Thyroid gland (tissue), 4 donors: ENCODE measurements at places on chromosomes 7 and 10. TPM values are rescaled to one million over a fixed set of nuclear protein-coding genes. Genes with fewer than 3 reads are reported as not detected.

GRCh38 chr10:94133239-94133638 lies 139.5 kb downstream of the PLCE1 start:
- peak; percentile 93 for DNase-seq

The CDC123 gene
- 88.2 TPM for total RNA-seq

The GPR85 gene
- total RNA-seq = 0.67 TPM

- no peak for DNase-seq
These were observed 17.0 kb upstream of the CDCA7L start for GRCh38 chr7:21962677-21963076.

GRCh38 chr7:51590746-51591145 lies 274.1 kb upstream of the COBL start:
- DNase-seq = no peak

The MAGI2 gene
- 31.1 TPM for total RNA-seq

DNA sequence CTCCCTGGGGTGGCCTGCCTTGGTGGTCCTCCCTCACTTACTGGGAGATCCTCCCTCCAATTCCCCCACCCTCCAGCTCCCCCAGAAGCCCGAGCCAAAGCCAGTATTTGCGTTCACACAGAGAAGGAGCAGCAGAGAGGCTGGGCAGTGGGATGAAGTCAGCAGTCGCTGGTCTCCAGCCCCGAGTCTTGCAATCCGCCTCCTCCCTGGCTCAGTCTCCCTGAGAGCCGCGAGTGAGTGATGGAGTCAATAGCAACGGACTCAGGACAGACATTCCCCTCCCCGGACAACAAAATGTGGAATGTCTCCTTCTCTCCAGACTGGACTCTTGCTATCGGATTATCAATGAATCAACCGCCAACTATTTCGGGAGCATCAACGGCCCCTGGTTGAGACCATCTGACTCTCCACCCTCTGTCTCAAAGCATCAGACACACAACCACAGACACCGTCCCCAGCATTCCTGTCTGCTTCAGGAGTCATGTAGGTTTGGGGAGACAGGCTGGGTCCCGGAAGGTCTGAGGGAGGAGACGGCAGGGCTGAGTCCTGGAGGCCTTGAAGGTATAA lies 178.4 kb downstream of the SH3PXD2A start:
- no peak for DNase-seq

DNA sequence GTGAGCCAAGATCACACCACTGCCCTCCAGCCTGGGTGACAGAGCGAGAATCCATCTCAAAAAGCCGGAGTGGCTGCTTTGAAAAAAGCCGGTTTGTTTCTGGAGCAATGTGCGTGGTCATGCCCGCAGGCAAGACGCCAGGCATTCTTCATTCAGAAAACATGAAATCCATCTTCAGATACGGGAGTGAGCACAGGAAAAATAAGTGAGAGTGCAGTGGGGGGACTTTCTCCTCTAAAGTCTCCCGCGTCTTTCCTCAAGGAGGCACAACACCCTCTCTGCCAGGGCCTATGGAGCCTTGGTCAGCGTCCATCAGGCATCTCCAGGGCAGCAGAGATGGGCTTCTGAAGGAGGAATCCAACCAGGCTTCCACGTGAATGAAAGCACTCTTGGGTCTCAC lies 62.3 kb upstream of the DGKI start:
- peak; percentile 26 for DNase-seq

The TMEM196 gene
- not detected for total RNA-seq

The LIPN gene
- not detected for total RNA-seq

- DNase-seq = no peak
These were observed 9.0 kb upstream of the TBXAS1 start for GRCh38 chr7:139820089-139820488.

DNA sequence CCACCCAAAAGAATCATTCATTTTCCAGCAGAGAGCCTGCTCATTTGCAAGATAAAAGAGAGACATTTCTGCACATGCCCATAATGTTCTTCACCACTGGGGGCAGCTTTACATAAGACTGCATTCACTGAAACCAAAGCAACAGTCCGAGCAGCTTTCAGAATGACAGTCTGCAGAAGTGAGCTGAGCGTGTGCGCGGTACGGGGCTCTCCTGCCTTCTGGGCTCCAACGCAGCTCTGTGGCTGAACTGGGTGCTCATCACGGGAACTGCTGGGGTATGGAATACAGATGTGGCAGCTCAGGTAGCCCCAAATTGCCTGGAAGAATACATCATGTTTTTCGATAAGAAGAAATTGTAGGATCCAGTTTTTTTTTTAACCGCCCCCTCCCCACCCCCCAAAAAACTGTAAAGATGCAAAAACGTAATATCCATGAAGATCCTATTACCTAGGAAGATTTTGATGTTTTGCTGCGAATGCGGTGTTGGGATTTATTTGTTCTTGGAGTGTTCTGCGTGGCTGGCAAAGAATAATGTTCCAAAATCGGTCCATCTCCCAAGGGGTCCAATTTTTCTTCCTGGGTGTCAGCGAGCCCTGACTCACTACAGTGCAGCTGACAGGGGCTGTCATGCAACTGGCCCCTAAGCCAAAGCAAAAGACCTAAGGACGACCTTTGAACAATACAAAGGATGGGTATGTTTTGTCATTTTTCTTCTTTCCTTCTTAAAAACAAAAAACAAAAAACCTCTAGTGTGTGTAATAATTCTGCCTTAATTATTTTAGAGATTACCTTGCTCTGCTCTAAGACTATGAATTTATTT lies at the start of gene LRRTM3:
TSS of gene LRRTM3 (plus strand) at position 141 of the 820 bp plus-strand sequence.
- peak; percentile 42 for DNase-seq

GRCh38 chr7:129780974-129781927 lies 169.7 kb downstream of the NRF1 start:
- DNase-seq = no peak

DNA sequence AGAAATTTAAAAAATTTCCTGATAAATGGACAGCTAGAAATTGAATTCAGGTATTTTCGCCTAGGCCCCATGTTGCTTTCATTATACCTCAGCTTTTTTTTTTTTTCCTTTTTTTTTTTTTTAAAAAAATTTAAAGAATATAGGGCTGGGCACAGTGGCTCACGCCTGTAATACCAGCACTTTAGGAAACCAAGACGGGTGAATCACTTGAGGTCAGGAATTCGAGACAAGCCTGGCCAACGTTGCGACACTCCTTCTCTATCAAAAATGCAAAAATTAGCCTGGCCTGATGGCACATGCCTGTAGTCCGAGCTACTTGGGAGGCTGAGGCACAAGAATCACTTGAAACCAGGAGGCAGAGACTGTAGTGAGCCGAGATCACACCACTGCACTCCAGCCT lies 334.0 kb downstream of the SORCS1 start:
- DNase-seq = no peak

DNA sequence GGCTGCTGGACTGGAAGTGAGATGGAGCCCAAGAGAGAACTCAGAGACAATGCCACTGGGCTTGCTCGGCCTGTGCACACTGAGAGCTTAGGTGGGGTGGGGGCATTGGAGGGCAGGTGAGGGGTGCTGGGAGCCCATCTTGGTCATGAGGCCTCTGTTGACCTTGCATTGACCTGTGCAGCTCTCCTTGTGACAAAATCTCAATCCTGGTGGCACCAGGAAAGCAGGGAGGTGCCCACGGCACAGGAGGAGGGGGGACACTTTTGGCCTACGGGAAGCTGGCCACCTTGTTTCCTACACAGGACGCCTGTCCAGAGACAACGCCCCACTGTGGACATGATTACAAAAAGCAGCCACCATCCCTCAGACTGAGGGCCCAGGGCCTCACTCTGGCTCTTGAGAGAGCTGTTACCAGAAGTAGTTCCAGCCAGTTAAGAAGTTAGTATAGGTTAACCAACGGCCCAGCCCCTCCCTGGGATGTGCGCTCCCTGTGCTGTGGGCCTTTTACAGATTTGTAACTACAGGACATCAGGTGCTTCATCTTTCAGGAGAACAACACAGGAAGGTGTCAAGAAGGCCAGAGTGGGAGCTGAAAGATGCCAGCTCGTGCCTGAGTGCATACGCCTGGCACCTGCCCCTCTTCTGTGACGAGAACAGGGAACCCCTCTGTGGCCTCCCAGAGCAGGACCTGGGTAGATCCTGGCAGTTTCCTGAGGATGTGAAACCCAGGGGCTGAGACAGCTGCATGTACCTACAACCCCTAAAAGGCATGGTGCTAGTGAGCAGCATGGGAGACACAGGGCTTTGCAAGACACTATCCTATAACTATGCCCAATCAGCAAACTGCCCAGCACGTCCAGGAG lies 10.3 kb downstream of the PKD1L1 start:
- no peak for DNase-seq

The MEOX2 gene
- total RNA-seq = 12.2 TPM

The CHCHD2 gene
- total RNA-seq = 347 TPM

GRCh38 chr10:44557596-44558191 lies 172.8 kb upstream of the CXCL12 start:
- DNase-seq = no peak

The VWDE gene
- total RNA-seq = 8.6 TPM

The PLXDC2 gene
- 44.6 TPM for total RNA-seq

- DNase-seq = no peak
These were observed 179.6 kb downstream of the TCERG1L start for GRCh38 chr10:131131726-131132591.

GRCh38 chr10:49134327-49134726 lies 506 bp upstream of the FAM170B start:
- no peak for DNase-seq

DNA sequence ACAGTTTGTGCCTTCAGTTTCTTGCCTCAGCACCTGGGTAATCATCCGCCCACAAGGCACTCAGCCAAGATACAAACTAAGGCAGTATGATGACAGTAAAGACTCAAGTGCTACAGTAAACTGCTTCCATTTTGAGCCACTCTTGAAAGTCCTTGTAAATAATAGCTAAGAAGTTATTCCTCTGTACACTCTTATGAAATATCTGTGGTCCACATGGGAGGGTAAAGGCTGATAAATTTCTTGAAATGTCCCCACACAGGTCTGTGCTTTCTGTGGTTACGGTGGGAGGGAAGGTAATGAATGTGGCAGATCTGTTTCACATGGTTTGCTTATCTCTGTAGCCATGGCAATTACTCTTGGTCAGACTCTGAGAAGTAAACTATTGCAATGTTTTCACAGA lies 551.0 kb upstream of the ZWINT start:
- peak; percentile 5 for DNase-seq

DNA sequence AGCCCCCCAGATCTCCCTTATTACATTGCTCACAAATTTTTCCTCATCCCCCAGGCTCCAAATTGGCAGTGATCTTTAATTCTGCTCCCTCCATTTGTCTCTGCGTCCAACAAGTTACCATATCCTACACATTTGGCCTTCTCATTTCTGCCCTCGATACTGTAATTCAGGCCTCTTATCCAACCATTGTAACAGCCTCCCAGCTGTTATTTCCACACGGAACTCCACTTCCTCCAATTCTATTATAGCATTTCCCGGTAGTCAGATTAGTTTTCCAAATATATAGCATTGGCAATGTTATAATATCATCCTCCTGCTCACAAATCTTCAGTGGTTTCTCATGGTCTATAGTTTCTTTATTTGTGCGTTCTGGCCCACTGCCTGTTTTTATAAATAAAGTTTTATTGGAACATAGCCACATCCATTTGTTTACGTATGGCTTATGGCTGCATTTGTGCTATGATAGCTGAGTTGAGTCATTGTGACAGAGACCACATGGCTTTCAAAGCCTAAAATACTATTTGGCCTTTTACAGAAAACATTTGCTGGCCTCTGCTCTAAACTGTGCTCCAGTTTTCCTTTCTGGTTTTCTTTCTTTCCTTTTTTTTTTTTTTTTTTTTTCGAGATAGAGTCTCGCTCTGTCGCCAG lies 126.5 kb upstream of the ZNF438 start:
- DNase-seq = no peak

DNA sequence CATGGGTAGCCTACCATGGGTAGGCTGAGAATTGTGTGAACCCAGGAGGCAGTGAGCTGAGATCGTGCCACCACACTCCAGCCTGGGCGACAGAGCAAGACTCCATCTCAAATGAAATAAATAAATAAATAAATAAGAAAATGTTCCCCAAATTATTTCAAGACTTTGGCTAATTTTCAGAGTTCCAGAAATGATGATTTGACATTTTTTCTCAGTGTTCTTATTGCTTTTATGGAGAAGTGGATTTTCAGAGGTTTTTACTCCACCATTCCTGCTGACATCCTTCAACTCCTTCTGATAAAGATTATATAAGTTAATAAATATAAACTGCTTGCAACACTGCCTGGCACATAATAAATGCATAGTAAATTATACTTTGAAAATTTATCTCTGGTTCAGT lies 80.4 kb upstream of the PRKCQ start:
- DNase-seq = no peak

DNA sequence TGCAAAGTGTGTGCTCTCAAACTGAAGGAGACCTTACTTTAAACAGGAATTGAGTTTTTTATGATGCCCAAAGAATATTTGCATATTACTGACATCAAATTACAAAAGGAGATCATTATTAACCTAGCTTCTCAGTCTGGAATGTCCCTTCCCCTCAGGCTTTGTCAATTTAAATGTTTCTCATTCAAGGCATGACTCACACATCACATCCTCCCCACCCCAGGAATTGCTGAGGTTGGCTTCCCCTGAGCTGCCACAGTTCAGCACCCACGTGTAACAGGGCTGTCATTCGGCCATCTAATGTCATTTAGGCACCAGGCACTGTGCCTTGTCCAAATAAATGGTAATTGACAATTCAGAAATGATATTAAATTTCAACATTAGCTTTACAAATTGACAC lies 305.9 kb upstream of the MGMT start:
- no peak for DNase-seq

DNA sequence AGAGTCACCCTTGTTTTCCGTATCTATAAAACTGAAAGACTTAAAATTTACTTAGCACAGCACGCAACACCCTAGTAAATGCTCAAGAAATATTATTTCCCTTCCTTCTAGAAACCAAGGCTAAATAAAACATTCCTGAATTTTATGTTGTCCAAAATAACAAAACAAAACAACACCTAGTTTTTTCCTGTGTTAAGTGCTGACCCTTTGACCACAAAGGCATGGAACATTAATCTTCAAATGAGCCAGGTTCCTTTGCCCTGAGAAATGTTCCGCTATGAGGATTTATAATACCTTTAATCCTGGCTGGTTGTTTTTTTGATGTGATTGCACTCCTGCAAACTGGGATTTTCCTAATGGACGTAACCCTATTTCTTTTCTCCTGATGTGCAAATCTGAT lies 29.0 kb upstream of the DGKI start:
- DNase-seq = no peak

The GLI3 gene
- 10.1 TPM for total RNA-seq

DNA sequence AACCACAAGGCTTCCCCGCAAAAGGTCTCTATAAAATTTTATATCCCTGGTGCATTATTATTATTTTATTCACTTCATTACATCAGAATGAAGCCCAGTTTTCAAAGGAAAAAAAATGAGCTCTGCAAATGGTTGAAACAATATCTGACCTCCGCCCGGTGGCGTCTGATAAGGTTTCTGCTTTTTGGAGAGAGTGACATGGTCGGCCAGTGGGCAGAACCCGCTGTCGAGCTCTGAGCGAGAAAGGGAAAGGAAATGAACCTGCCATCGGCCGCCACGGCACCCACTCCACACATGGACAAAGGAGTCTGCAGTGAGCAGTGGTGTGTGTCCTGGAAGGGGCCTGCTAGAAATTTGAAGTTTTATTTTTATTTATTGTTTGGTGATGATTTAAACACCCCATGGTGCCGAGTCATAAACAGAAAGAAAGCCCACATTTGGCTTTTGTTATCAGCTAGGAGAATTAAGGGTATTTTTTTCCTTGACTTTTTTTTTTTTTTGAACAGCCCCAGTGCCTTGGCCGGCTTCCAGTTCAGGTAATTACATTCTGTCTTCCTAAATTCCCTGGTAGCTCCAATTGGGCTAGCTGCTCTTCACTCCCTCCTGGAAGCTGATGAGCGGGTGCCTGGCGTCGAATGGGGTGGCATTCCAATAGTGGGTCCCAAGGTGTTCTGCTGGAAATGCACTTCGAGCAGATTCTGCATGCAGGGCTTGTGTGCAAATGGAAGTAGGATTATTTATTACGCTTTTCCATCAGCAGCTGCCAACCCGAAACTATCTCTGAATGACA lies 149.4 kb upstream of the MKI67 start:
- peak; percentile 56 for DNase-seq

The PVRIG gene
- total RNA-seq = 2.6 TPM
